ENCODE measurements at places on chromosomes 3 and 15.

DNA sequence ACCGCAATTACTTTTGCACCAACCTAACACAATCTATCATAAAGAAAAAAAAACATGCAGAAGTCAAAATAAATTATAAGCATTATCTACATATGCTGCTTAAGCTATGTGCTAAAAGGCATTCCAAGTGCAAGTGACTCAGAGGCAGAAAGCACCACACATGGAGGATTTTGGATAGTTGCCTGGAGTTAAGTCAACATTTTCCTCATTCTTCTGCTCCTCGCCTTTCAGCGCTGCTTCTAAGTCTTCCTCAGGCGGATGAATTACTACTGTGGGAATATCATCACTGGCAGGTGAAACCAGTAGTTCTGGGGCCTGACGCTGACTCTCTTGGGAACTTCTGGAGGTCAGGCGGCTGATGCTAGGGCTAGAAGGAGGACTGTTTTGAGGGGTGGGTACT is 53.1 kb downstream of the SLC4A7 start:
- peak; percentile 60 for DNase-seq

- no peak for DNase-seq
These were observed 4.2 kb downstream of the HHATL start for GRCh38 chr3:42698216-42698910.

DNA sequence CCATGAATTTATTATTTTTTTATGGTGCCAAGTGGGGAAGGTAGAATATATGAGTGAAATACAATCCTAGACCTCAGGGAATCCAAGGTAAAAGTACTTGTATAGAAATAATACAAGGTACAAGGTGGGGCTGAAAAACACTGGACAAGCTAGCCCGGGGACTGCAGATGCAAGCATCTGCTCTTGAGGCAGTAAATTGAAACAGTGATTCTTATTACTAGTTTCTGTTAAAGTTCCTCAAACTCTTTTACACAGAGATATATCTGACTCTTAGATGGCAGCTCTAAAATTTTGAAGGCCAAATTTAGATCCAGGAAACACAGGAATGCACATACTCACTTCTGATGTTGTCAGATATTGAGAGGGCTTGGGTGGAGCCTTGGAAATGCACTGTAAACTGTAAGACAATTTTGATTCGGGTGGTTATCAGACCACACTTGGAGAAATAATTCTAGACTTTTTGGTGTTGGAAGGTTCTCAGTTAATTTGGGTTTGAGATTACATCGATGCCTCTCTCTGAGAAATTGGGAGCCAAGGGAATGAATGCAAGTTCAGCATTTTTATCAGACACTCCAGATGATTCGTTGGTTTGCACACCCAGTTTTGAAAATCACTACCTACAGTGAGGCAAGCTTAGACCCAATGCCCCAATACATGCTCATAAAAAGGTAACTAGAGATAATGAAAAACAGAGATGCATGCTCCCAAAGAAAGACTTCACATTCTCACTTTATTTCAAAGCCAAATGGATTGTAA is 7.3 kb downstream of the TP63 start:
- DNase-seq: no peak

GRCh38 chr3:195181741-195182469 is 89.1 kb downstream of the XXYLT1 start:
- no peak for DNase-seq

DNA sequence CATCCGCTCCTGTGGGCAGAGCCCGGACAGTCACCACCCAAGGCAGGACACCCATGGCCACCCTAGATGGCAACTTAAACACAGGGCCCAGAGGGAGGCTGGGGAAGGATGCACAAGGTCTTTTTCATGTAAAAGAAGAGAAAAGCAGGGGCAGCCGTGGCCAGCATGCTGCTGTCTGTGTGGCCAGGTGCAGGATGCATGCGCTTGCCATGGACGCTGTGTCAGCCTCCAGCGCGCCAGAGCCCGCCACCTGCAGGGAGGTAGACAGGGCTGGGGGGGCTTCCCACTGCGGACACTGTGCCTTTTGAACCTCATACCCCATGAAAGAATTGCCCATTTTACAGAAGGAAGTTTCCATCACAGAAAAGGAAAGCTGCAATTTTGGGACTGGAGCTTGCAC is 18.2 kb downstream of the UROC1 start:
- no peak for DNase-seq

- no peak for DNase-seq
These were observed 1088.9 kb downstream of the NAALADL2 start for GRCh38 chr3:175948041-175948440.

GRCh38 chr3:136194409-136195257 is 1.5 kb downstream of the MSL2 start:
- DNase-seq: no peak

- DNase-seq: no peak
These were observed 61.9 kb downstream of the ISG20 start for GRCh38 chr15:88700716-88701115.

DNA sequence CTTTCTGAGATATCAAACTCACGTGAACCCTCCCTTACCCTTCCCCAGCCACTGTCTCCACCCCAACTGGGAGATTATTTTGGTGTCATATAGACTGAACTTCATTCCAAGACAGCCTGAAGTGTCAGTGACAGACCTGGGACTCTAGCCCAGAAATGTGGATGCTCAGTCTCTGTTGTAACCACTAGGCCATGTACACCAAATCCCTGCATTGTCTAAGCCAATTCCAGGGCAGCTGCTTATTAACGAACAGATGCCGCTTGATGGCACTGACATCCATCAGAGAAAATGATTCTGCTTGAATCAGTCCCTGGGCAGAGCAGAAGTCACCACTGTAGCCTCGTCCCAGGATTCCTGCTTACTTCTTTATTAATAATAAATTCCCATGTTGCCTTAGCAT is 305.5 kb downstream of the GRM7 start:
- peak; percentile 55 for DNase-seq

- no peak for DNase-seq
These were observed 166.6 kb downstream of the NR1D2 start for GRCh38 chr3:24111711-24112110.

- no peak for DNase-seq
These were observed 170.4 kb downstream of the ZMAT3 start for GRCh38 chr3:178901204-178901603.

DNA sequence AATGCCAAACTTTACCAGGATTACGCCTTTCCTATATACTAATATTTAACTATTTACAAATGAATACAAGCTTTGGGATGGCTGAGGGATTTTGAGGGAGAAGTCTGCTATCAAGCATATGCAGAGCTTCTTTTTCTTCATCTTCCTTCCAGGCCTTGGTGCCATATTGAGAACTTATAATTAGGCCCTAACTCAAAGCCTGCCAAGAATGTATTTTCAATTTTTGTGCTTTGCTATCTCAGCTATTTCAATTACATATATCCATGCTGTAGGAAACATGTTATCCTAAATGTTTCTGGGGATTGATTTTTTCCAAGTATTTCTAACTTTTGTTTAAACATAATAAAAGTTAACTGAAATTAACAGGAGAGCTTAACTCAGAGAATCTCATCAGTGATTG is 425.0 kb upstream of the GRM7 start:
- no peak for DNase-seq

DNA sequence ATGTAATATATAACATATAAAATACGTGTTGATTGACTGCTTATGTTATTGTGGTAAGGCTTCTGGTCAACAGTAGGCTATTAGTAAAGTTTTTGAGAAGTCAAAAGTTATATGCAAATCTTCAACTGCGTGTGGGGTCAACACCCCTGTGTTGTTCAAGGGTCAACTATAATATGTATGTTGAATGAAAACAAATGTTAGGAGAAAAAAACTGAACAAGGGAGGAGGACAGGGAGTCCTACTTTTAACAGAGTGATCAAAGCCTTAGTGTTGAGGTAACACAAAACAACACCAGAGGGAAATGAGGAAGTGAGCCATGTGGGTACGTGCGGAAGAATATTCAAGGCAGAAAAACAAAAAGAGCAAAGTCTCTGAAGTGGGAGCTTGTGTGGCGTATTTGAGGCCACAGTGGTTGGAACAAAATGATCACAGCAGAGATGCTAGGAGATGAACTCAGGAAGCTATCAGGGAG is 62.5 kb downstream of the SFMBT1 start:
- peak; percentile 36 for DNase-seq

DNA sequence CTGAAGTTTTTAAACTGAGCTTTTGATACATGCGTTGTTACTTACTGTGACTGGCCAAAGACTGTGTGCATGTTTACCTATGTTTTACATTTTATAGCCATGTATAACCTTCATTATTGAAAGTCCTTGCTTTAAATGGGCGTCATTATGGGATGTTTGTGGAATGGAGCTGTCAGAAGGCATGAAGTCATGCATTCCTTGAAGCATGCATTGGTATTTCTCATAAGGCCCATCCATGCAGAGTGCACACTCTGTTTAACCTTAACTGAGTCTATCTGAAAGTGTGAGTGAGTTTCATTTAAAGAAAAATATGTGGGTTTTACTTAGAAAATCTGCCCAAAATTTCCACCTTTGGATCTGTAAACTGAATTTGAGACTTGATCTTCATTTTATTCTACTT is 51.1 kb downstream of the PSMD6 start:
- no peak for DNase-seq

DNA sequence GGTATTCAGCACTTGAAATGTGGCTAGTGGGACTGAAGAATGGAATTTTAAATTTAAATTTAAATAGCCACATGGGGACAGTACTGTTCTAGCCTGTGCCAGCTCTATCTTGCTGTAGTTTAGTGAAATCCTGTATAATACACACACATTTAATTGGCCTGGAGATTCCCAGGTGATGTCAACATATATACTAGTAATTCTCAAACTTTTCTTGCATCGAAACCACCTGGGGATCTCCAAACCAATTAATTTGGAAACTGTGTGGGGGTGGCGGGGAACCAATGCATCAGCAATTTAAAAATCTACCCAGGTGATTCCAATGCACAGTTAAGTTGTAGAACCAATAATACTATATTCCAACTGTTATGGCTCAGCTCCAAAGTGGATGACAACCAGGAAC is 228.9 kb upstream of the MRPL3 start:
- DNase-seq: no peak

GRCh38 chr15:97162805-97163495 is 797.6 kb upstream of the ARRDC4 start:
- no peak for DNase-seq

DNA sequence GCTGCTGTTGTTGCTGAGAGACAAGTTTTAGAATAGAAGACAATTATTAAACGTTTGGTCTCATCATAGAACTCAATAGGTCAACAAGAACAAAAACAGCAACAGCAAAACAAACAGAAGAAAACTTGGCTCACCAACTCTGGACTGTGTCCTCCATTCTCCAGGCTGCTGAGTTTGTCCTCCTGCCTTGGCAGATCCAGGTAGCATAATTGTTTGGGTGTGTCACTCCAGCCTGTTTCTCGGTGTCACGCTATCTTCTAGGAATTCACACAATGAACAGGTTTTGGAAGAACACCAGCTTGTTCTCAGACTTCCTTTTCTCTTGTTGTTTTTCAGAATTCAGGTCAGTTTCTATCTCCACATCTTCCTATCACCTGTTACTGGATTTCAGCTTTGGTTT is 34.7 kb downstream of the ARRDC4 start:
- DNase-seq: no peak

- no peak for DNase-seq
These were observed 879.3 kb downstream of the ROBO2 start for GRCh38 chr3:77919244-77919643.

DNA sequence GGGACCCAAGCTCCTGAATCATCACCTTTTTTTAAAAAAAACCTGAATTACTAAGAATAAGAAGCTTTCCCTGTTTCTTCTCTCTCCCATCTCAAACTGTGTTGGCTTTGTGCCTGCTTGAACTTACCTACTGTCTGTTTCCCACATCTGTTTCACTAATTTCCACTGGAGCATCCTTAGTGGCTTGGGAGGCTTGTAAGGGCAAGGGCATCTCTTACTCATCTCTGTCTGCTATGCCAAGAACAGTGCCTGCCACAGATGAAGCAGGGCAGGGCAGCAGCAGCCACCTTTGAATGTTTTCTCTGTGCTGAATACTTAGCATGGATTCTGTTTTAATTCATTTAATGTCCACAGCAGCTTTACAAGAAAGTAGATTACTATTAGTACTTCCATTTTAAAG is 42.3 kb downstream of the SNRK start:
- no peak for DNase-seq

- peak; percentile 47 for DNase-seq
These were observed 21.0 kb downstream of the CRABP1 start for GRCh38 chr15:78360958-78361718.

DNA sequence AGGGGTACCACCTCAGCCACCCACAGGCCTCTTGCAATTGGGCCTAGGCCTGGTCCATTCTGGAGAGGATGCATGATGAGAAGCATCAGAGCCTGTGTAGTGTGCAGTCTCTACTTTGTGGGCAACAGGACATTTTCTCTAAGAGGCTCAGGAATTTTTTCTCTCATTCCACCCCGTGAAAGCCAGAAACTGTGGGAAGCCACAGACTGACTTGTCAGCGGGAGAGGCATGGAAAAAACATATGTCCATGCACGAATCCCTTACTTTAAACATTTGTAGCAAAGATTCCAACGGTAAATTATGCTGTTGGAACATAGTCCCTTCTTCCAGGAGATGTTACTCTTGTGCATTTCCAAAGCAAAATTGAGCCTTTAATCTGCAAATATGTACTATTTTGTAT is 196.5 kb downstream of the KLHL25 start:
- no peak for DNase-seq

- no peak for DNase-seq
These were observed 33.5 kb downstream of the STARD9 start for GRCh38 chr15:42608752-42609488.

DNA sequence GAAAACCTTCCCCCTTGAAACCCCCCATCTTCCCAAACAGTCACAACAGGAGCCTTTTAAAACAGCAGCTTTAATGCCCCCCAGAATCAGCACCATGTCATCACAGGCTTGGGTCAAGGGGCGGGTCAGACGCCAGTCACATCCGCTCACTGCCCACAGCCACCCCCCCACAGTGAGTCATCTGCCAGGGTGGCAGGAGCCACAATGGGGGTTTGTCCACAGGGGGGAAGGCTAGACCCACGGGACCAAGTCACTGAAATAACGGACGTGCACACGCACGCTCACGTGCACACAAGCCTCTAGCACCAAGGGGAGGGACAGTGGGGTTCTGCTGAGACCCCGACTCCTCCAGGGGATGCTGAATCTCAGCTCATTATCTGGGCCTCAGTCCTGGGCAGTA is 441 bp upstream of the UCN2 start:
- DNase-seq: peak; percentile 75

GRCh38 chr15:66805202-66805885 is 103.3 kb downstream of the SMAD6 start:
- no peak for DNase-seq

- no peak for DNase-seq
These were observed 98.2 kb downstream of the PLCH1 start for GRCh38 chr3:155646669-155647068.

- DNase-seq: no peak
These were observed 6.3 kb upstream of the PXK start for GRCh38 chr3:58326267-58326900.

- DNase-seq: no peak
These were observed 274.6 kb upstream of the TBL1XR1 start for GRCh38 chr3:177471733-177472480.

Data from Ammon's horn (tissue), 1 donor.